ENCODE measurements at places on chromosomes 2 and 18.

- no peak for DNase-seq
These were observed 53.3 kb downstream of the ARHGAP28 start for GRCh38 chr18:6782861-6783260.

DNA sequence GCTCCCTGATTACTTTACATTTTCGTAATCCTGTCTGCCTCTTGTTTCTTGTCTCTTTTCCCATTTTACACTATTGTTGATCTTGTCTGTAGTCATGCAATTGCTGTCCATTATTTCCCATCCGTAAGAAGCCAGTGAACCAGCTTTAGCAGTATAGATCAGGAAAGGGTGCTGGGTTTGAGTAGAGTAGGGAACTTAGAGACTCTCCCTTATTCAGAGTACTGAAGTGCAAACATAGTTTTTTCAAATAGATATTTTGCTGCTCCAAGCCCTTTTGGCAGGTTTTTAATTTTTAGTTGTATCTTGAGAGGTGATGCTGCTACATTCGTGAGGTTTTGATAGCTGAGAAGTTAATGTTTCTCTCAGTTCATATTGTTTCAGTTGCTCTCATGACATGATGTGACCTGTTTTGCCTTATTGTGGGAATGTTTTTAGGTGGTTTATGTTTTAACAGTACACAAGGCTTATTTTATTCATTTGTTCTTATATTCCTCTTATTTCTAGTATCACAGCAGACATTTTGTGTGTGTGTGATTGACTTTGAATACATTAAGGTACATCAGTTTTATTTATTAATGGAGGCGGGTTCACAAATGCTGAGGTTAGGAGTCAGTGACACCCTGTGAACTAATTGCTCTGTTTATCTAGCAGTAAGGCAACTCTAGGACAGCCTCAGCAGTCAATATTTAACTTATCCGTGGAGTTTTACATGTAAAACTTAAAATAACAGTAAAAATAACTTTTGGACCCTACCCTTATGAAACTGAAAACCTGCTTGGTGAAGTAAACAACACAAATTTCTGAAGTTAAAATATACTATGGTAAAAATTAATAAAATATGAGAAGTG, 118.4 kb downstream of the ZNF407 start:
- no peak for DNase-seq

GRCh38 chr2:204078003-204078698, 141.6 kb downstream of the ICOS start:
- DNase-seq = no peak

DNA sequence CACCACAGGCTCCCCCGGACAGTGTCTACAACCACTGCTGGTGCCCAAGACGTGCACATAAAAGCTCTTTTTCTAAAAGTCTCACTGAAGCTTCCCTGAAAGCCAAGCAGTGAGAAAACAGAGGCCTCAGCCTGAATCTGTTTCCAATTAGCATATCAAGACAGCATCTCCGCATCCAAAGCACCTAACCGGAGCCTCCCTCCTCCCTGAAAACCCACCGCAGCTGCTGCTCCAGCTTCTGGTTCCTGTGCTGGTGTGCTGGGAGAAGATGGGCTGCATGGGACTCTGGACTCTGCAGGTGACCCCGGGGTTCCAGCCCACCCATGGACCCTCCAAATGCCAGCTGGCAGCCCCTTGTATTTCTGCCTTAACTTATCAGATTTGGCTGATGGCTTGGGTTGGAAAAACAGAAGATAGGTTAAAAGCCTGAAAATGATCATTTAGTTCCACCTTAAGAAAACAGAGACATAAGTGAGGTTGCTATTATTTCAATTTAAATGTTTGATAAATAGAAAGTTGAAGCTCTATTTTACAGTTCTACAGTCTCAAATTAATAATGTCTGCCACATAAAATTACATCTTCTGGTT, 103.3 kb downstream of the TMEM18 start:
- DNase-seq = no peak

DNA sequence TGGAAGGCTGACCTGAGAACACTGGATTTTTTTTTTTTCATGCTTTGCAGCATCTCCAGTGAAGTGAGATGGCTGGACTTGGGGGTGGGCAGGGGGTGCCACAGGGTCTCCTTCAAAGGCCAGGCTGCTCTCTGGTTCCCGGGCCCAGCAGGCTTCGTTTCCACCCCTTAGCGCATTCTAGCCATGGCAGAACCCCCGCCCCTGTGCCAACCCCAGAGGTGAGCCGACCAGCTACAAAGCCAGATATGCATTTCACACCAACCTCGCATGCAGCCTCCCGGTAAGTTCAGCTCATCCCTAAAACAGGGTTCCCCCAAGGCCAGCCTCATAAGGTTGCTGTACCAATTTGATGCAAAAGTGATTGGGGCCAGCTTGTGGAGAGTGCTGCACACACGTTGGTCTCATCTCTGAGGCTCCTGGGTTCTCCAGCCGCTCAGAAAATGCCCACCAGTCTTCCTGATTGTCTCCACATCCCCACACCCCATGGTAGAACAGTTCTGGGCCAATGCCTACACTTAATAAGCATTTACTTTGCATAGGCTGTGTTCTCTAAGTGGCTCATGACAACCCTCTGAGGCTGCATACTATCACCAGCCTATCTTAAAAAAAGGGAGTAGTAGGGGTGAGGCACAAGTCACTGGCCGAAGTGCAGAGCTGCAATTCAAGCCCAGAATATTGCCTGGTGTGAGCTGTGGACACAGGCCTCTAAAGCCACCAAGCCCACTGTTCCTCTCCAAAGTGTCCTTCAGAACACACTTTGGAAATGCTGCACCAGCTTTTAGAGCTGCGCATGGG, 23.3 kb downstream of the SMAD7 start:
- DNase-seq = no peak

DNA sequence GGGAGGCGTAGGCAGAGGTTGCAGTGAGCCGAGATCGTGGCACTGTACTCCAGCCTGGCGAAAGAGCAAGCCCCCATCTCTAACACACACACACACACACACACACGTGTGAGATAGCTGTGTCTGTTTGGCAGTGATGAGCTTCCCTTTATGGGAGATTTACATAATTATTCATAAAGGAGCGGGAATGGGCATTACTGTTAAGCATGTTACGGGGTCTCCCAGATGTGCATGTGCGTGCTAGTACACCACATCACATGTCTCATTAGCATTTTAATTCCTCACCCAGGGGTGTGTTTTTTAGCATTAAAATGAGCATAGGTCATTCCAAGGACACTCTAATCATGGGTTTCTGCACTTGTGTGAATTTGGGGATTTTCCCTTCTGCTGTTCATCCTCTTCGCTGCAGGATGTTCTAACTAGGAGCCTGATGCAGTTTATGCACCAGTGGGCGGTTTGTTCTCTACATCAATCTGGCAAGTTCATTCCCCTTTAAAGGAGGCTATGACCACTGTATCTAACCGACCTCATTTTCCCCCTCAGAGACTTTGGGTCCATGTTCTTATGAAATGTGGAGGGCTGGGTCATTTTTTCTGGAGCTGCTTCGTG, 1.0 kb upstream of the FAM178B start:
- no peak for DNase-seq

DNA sequence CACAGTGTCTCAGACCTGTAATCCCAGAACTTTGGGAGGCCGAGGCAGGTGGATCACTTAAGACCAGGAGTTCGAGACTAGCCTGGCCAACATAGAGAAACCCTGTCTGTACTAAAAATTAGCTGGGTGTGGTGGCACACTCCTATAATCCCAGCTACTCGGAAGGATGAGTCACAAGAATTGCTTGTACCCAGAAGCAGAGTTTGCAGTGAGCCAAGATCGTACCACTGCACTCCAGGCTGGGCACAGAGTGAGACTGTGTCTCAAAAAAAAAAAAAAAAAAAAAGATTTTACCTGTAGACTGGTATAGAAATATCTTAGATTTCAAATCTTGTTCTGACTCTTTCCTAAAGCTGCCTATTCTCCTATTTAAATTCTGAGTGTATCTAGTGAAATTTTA, 7.2 kb upstream of the KLHL29 start:
- DNase-seq = no peak

GRCh38 chr2:142991295-142991694, 113.8 kb downstream of the KYNU start:
- DNase-seq = no peak

DNA sequence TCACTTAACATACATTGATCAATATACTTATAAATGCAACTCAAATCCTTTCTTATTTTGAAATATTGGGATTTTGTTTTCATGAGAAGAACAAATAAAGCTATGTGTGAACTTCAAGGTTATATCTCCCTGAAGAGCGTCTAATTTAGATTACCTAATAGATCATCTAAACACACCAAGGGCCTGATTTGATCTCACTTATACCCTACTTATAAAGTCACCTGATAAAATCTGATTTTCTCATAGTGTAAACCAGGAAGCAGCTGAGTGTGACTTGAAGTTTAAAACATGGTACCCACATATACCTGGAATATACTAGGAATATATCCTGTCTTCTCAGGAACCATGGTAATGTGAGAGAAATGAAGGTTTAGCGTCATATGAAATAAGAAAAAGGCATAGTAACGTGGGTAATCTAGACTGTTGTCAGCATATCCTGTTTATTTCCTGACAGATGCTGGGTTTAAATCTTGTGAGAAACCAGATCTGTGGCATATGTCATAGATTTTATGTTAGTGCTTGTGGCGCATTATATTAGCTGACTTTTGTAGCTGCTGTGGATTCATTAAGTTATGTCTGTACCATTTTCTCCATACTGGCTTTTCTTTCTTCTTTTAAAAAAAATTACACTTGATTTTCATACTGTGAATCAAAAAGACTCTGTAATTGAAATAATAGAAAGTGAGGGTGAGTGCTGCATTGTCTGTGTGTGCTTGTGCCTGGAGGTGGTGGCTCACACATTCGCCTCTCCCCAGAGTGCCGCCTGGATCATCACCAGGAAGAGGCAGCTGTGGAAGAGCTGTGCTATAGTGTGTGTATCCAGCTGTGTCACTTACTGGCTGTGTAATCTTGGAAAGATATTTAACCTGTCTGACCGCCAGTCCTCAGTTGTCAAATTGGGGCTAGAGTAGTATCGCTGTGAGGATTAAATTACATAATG, 164.0 kb downstream of the MYO3B start:
- no peak for DNase-seq

DNA sequence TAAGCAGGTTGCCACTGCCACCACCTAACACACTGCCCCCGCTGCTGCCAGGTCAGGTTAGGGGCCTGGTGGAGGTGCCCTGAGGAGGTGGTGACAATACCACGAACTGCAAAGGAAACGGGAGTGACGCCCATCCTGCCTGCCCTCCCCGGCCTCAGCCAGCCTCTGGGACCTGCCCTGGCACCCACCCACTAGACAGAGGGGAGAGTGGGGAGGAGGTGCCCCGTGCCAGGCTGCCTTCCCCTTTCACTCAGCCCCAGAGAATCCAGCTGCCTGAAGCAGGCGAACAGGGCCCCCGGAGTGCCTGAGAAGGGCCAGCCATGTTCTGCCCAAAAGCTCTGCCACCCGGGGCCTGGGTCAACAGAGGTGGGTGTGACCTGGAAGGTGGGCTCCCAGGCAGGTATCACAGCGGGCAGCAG, 44.5 kb upstream of the FOSL2 start:
- no peak for DNase-seq

DNA sequence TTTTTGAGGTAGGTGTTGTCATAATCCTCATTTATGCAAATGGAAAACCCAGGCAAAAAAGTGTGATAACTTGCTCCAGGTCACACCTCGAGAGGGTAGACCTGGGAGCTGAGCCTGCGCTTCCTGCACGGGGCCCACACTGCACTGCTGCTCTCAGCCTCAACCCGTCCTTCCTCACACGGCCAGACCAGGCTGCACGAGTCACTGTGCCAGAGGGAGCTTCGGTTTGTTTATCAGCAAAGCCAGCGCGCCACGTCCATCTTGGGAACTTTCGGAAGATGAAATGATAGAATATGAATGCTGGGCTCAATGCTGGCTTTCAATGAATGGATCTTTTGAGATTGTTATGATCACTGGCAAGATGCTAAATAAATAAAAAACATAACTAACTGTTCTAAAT, 14.4 kb downstream of the COPS9 start:
- no peak for DNase-seq

DNA sequence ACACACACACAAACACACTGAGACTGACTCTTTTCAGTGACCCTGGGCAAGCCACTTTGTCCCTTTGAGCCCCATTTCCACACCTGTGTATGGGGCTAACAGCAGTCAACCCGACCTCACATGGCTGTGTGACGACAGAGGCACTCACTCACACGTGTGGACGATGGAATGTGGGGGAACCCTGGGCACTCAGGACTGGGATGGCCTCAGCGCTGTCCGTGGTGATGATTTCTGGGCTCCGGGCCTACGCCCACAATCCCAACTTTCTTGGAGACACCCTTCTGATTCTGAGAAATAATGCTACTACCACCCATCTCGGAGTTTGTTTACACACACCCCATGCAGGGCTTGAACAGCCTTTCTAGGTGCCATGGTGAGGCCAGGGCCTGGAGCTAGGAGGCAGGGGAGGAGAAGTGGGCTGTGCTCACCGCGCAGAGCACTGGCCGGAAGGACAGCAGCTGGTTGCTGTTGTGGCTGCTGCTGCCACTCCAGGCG, 1.5 kb downstream of the CRYBA2 start:
- no peak for DNase-seq

- DNase-seq = no peak
These were observed 69.1 kb upstream of the PID1 start for GRCh38 chr2:229340086-229340760.

- DNase-seq = no peak
These were observed 268.1 kb upstream of the CXCR4 start for GRCh38 chr2:136386046-136386445.

DNA sequence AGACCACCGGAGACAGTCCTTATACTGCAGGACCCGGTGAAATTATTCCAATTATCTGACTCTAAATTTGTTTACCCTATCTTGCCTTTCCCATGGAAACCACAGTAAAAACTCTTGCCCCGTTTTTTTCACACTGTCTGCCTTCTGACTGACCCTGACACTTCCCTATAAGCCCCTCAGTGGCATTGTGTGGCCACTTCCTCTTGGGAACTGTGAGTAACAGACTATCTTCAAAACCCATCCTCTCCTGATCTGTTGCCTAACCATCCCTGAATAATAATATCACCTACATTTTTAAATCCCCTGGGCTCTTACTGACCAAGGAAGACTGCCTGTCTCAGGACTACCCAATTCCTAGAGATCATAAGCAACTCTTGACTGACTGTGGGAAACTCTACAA, 42.6 kb upstream of the RNF152 start:
- no peak for DNase-seq

GRCh38 chr18:79485788-79486355, 90.1 kb downstream of the NFATC1 start:
- DNase-seq = no peak

GRCh38 chr2:13106302-13106701, 389.6 kb downstream of the TRIB2 start:
- DNase-seq = no peak

- no peak for DNase-seq
These were observed 276.9 kb downstream of the ZNF804A start for GRCh38 chr2:184875212-184875611.

- no peak for DNase-seq
These were observed 54.3 kb upstream of the PKDCC start for GRCh38 chr2:41993435-41993925.

- no peak for DNase-seq
These were observed 12.6 kb downstream of the CNDP1 start for GRCh38 chr18:74546751-74547530.

- DNase-seq = no peak
These were observed 249.1 kb upstream of the RBMS1 start for GRCh38 chr2:160742667-160743066.
